Daoy (cell line): ENCODE measurements at places on chromosomes 2 and 18. TPM values are rescaled to one million over a fixed set of nuclear protein-coding genes. Genes with fewer than 3 reads are reported as not detected.

DNA sequence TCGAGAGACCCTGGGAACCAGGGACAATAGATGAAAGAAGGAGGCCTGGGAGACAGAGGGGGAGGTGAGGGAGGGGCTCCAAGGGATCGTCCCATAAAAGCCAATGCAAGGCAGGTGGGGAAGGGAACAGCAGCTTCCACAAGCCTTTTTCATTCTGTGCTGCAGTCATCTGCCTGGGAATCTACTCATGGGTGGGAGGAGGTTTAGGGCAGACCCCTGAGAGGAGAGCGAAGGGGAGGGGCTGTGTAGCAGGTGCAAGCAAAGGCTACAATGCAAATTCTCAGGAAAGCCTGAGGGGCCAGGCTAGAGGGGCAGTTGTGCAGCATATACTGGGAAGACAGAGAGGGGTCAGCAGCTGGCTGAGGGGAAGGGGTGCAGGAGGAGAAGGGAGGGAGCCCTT, 135.4 kb downstream of the SETBP1 start:
- no peak for DNase-seq

GRCh38 chr2:6073191-6074088, 381.3 kb downstream of the SOX11 start:
- DNase-seq = peak; percentile 59

- no peak for DNase-seq
Observed at GRCh38 chr2:28981016-28981441, at the start of gene TOGARAM2. TOGARAM2 (plus strand) TSS chr2:28981298; CDS start chr2:28994835, 13,537 bp downstream.

DNA sequence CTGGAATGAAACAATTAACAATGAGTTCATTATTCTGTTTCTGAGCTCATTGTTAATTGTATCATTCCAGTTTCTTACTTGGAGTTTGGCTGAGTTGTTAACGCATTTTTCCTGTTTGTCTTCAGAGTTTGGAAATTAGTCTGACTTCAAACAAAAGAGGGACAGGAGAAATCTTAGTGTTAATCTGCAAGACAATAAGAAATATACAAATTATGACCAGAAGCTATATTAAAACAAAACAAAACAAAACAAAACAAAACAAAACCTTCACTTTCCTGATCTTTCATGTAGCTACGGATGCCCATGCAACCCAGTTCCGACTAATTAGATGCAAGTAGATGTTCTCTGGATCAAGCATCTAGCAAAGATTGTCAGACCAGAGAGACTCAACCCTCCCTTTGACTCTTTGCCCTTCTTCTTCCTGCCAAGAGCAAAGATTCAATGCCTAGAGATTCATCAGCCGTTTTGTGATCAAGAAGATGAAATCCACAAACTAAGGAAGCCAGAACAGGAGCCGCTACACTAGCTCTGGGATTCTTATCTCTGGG, 686.2 kb upstream of the FSHR start:
- DNase-seq = no peak

- DNase-seq = peak; percentile 28
Observed at GRCh38 chr2:106197878-106198277, 3.8 kb upstream of the UXS1 start.

DNA sequence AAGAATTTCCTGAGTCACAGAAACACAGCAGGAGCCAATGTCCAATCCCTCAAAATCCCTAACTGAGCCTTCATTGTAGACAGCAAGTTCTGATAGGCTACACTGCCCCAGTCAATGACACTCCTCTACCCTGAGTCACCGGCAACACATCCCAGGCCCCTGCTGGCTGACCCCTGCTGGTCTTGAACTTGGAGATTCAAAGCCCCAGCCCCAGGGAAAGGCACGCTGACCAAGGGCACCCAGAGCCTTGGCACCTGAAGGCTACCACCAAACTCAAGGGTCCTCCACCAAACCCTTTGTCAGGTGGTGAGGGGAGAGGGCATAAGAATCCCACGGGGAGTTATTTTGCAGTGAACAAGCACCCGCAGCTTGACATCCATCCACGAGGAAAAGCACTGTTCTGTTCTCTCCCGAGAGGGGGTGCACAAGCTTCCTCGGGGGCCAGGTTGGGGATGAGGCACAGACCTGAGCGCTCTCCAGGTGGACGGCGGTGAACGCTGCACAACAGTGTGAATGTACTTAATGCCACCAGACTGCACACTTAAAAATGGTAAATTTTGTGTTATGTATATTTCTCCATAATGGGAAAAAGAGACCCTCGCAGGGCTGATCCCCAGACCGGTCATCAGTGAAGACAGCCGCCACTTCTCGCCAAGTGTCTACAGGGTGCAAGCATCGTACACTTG, 46.9 kb downstream of the TFCP2L1 start:
- peak; percentile 66 for DNase-seq

DNA sequence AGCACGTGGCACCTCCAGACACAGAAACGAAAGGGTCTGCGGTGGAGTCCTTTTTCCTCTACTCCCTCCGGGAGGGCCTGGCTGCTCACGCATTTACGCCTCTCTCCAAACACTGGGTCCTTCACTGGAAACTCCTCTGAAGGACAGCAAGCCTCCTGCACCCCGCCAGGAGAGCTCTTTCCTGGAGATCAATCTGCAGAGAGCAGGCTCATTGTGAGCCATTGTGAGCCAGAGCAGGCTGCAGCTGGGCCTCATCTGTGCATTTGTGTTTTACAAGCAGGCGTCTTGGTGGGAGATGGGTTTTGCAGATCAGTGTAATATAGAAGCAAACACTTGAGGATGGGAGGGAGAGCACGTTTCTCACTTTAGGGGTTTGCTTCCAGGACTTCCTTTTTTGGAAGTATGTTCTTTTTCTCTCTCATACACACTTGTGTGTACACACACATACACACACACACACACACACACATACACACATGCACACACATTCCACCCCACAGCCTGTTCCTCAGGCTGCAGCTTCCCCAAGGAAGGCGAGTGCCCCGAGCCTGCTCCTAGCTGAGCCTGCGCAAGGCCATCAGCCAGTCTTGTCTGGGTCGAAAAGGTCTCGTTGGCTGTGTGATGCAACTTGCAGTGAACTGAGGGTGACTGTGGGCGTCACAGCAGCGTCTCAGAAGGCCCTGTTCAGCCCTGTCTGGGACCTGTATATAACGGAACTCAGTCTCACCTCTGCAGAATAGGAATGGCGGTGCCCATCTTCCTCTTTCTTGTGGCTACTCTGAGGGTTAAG, 163.5 kb downstream of the GLI2 start:
- DNase-seq = no peak

AMER3 gene
- not detected in 2 replicates for total RNA-seq

DSC1 gene
- total RNA-seq = not detected in 2 replicates
